ENCODE measurements at places on chromosomes 2 and 18.

GRCh38 chr2:207300817-207301216 lies 135.1 kb upstream of the KLF7 start:
- no peak for DNase-seq

DNA sequence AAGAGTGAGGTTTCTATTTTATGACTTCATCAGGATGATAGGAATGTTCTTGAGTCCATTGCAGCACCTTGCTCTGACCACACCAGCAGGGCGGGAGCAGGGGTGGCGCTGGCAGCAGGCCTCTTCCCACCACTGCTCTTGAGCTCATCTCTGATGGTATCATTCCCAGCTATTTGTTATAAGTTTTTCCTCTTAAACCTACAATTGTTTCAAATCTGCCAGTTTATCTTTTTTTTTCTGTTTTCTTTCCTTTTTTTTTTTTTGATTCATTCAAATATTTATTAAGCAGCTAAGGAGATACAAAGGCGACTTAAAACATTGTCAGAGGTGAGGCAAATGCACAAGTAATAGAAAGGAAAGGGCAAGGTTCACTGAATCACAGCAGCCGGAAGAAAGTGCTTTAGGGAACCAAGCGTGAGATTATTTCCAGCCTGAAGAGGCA lies 28.7 kb downstream of the NIFK start:
- no peak for DNase-seq

DNA sequence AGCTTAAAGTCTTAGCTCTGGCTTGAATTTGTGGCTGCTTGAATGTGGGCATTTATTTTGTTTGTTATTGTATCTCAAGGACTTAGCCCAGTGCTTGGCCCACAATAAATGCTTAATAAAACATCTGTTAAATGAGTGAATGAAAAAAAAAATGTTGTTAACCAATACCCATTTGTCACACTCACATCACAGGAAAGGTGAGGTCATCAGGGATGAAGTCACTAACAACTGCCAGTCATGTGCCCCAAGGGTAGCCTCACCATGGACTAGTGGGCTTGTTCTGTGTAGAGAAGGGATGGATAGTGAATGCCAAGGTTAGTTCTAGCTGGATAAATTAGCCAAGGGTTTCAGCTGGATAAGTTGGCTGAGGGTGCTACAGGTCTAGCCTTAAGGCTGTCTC lies 3.0 kb downstream of the NRBP1 start:
- DNase-seq: no peak

GRCh38 chr2:206083602-206084438 lies 2.2 kb downstream of the INO80D start:
- no peak for DNase-seq
